ENCODE measurements at places on chromosomes 12 and 14. TPM values are rescaled to one million over a fixed set of nuclear protein-coding genes. Genes with fewer than 3 reads are reported as not detected.

DNA sequence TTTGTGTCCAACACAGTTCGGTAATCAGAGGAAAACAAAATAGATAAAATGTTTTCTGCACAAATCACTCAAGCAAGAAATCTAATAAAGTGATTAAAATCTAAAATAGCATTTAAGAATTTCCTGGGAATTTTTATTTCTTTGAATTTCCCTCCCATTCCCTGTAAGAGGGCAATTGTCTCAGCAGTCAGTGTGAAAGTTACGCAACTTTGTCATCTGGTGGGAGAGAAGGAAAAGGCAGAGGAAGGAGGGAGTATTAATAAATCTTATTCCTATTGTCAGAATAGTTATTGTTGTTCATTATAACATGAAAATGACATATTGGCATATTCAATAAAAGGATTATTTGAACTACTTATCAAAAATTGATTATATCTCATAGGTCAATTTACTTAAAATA is 464.9 kb downstream of the PRKD1 start:
- DNase-seq: no peak

- DNase-seq: no peak
Observed at GRCh38 chr14:20499108-20499507, 6.2 kb upstream of the RNASE10 start.

- DNase-seq: no peak
Observed at GRCh38 chr12:119423285-119423684, 88.8 kb downstream of the CCDC60 start.

GRCh38 chr12:93699271-93700145 is 22.3 kb downstream of the CRADD start:
- DNase-seq: no peak

Gene LRRC10
- total RNA-seq: 39.2 TPM

Gene WNT1
- not detected for total RNA-seq
